ENCODE measurements at places on chromosomes 11 and 22. TPM values are rescaled to one million over a fixed set of nuclear protein-coding genes. Genes with fewer than 3 reads are reported as not detected.

The SERPIND1 gene
- not detected for total RNA-seq

The LZTR1 gene
- 50.3 TPM for total RNA-seq

The BLID gene
- total RNA-seq = 0.39 TPM

The OAF gene
- 65.8 TPM for total RNA-seq

The TSPAN32 gene
- not detected for total RNA-seq

The MRGPRX4 gene
- total RNA-seq = not detected

The FADS3 gene
- 71.2 TPM for total RNA-seq

The PGA4 gene
- total RNA-seq = not detected

The TSGA10IP gene
- not detected for total RNA-seq

The TMEM218 gene
- total RNA-seq = 23.0 TPM

The NRGN gene
- total RNA-seq = 9.6 TPM

The MUC2 gene
- total RNA-seq = not detected

The PATE4 gene
- not detected for total RNA-seq

The OR10G6 gene
- not detected for total RNA-seq

The ART1 gene
- not detected for total RNA-seq

The TP53I11 gene
- 58.2 TPM for total RNA-seq

The TMEM86A gene
- total RNA-seq = 1.2 TPM

The FAM227A gene
- total RNA-seq = 0.48 TPM

The KRTAP5-1 gene
- not detected for total RNA-seq

The NXPE2 gene
- not detected for total RNA-seq

All from epithelial cell of alveolus of lung (primary cell).